Heart left ventricle (tissue), 16 donors: ENCODE measurements at places on chromosomes 3 and 15. TPM values are rescaled to one million over a fixed set of nuclear protein-coding genes. Genes with fewer than 3 reads are reported as not detected.

The CCR1 gene
- total RNA-seq, result 2.0 TPM

DNA sequence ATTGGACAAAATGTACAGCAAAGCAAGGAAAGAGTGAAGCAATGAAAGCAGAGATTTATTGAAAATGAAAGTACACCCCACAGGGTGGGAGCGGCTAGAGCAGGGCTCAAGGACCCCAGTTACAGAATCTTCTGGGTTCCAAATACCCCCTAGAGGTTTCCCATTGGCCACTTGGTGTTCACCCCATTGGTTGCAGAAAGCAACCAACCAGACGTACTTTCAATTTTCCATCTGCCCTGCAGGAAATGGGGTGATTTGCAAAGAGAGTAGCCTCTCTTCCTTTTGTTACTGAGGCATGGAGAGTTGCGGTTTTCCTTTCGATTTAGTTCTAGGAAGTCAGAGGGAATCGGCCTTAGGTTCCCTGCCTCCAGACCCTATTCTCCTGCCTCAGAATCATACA is 2.4 kb downstream of the PML start:
- H3K4me1 ChIP-seq, result peaks cover 86% of the 10 kb centered on the region
- H3K4me3 ChIP-seq, result peak overlapping the region; percentile 76
- DNase-seq, result no peak
- H3K27me3 ChIP-seq, result no peaks in the 10 kb centered on the region
- H3K27ac ChIP-seq, result peak overlapping the region; percentile 95

- no peak overlapping the region for H3K27ac ChIP-seq
- no peak for DNase-seq
- no peaks in the 10 kb centered on the region for H3K36me3 ChIP-seq
- no peaks in the 10 kb centered on the region for H3K4me1 ChIP-seq
- H3K27me3 ChIP-seq, result no peaks in the 10 kb centered on the region
- H3K4me3 ChIP-seq, result no peak overlapping the region
Observed at GRCh38 chr15:38691965-38692788, 127.6 kb upstream of the RASGRP1 start.

DNA sequence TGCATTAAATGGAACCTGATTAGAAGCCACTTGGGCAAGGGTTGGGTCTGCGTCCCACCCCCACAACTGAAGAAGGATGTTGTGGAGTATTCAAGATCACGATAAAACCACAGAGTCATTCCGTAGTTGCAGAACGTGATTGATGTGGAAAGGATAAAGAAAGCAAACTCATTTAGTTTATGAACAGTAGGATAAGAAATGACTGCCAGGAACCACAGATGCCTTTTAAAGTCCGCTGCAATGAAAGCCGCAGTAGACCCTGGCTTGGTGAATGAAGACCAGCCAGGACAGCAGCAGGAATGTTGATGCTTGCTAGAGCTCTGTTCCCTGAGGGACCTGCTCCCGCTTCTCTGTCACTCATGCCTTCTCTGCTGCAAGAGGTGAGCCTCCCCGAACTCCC is 111.5 kb downstream of the GABRG3 start:
- H3K36me3 ChIP-seq, result no peaks in the 10 kb centered on the region
- H3K4me1 ChIP-seq, result no peaks in the 10 kb centered on the region
- no peak overlapping the region for H3K27ac ChIP-seq
- no peak overlapping the region for H3K4me3 ChIP-seq
- DNase-seq, result no peak

The TRH gene
- total RNA-seq, result not detected

The NR1I2 gene
- 0.15 TPM for total RNA-seq

DNA sequence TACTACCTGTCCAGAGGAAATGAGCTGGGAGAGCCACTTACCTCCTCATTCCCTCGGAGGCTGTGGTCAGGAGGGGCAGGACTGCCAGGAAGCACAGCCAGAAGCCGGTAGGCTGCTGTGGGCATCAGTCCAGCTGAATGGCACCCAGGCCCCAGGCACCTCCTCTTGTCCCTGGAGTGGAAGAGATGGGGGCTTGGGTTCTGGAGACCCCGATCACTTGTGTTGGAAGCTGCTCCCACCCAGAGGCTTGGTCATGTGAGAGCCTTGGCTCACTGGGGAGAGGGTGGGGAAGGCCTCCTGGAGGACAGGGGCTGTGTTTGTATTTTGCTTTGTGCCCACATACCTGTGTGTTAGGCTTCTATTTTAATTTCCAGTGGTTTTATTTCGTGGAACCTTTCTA is 261.9 kb downstream of the GABRG3 start:
- no peaks in the 10 kb centered on the region for H3K27me3 ChIP-seq
- no peaks in the 10 kb centered on the region for H3K36me3 ChIP-seq
- no peak for DNase-seq
- no peak overlapping the region for H3K4me3 ChIP-seq
- no peaks in the 10 kb centered on the region for H3K4me1 ChIP-seq

The CLRN1 gene
- total RNA-seq, result not detected

The MNS1 gene
- 0.60 TPM for total RNA-seq

DNA sequence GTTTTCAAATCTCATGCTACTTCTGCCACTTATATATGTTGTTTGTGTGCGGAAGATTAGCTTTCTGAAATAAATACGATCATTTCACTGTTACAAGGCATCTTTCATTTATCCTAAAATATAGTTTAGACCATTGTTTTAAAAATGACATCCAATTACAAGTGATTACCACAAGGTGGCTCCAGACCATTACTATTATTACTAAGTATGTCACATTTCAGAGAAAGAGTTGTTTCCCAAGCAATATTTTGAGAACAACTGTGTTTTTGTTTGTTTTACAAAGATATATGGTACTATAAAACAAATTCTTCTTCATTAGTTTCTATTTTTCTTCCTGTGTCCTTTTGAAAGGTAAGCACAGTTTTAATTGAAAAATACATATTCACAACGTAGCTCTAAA is 136.0 kb upstream of the RAP2B start:
- no peaks in the 10 kb centered on the region for H3K4me1 ChIP-seq
- no peak overlapping the region for H3K27ac ChIP-seq
- H3K4me3 ChIP-seq, result no peak overlapping the region
- no peaks in the 10 kb centered on the region for H3K36me3 ChIP-seq
- no peaks in the 10 kb centered on the region for H3K27me3 ChIP-seq

- no peak overlapping the region for H3K4me3 ChIP-seq
- no peaks in the 10 kb centered on the region for H3K4me1 ChIP-seq
- peaks cover 3% of the 10 kb centered on the region for H3K36me3 ChIP-seq
- no peak for DNase-seq
- H3K27me3 ChIP-seq, result no peaks in the 10 kb centered on the region
Observed at GRCh38 chr3:8914491-8914890, 48.8 kb downstream of the RAD18 start.

DNA sequence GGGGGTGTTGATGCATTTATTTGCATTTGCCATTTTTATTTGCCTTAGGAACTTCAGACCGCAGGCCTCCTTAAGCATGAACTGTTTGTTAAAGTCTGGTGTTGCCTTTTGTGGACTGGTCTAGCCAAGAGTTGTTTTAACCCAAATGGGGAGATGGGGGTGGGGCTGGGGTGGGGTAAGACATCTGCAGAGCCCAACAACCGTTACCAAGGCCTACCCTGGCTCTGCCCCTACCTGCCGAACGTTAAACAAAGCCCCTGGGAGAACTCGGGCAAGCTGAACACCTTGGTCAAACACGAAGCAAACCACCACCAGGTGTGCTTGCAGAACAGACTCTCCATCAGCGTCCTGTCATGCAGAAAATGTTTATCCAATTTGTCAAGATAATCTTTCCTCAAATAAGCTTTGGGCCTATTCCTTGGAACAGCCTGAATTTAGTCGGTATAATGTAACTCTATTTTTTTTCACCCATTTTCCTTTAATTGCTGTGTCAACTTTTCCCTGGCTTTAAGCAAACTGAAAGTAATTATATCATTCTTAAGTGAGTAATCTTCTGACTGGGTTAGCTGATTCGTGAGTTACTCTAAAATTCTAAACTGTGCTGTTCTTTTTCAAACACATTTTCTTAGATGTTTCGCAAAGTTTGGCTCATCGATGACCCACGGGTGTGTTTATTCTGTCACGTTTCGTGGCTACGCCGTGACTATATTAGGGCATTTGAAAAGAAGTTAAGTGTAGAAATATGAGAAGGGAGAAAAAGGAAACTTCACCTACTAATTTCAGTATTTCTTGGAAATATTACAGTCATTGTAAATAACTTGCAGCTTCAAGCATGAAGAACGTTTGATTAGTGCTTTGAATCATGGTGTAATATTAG is 127.6 kb downstream of the SOX2 start:
- no peaks in the 10 kb centered on the region for H3K4me1 ChIP-seq
- H3K4me3 ChIP-seq, result no peak overlapping the region
- no peaks in the 10 kb centered on the region for H3K36me3 ChIP-seq

The NEK10 gene
- 22.5 TPM for total RNA-seq

GRCh38 chr15:61116825-61117224 is 112.3 kb downstream of the RORA start:
- no peak overlapping the region for H3K27ac ChIP-seq
- H3K27me3 ChIP-seq, result no peaks in the 10 kb centered on the region
- no peak for DNase-seq
- no peaks in the 10 kb centered on the region for H3K36me3 ChIP-seq

DNA sequence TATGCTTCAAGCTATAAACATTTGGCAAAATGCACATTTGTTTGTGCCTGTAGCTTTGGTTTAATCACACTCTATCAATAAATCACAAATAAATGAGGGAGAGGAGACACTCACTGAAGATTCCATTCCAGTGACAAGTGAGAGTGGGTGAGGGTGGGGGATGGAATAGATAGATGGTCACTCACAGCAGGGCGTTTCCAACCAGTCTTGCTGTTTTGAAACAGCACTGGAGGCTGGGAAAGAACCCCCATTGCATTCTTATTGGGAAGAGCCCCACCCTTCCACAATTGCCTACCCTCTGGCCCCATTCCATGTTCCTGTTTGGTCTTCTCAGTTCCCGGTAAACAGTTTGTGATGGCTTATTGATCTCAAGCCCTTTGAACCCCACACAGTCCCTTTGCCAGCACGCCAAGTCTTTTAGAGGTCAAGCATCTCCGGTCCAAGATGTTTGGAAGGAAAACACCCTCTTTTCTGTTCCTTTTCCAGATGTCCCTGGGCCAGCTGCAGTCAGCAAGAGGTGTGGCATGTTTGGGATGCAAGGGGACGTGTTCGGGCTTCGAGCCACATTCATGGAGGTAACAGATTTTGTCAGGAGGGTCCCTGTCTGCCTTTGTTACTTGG is 30.7 kb downstream of the LMCD1 start:
- H3K27ac ChIP-seq, result peak overlapping the region; percentile 40
- H3K4me1 ChIP-seq, result peaks cover 16% of the 10 kb centered on the region
- H3K36me3 ChIP-seq, result peaks cover 12% of the 10 kb centered on the region
- no peak overlapping the region for H3K4me3 ChIP-seq
- H3K27me3 ChIP-seq, result no peaks in the 10 kb centered on the region

The AADACL2 gene
- 1.4 TPM for total RNA-seq

GRCh38 chr3:130688015-130688688 is 58.5 kb downstream of the PIK3R4 start:
- peaks cover 5% of the 10 kb centered on the region for H3K36me3 ChIP-seq
- H3K27ac ChIP-seq, result no peak overlapping the region
- no peaks in the 10 kb centered on the region for H3K4me1 ChIP-seq
- no peak overlapping the region for H3K4me3 ChIP-seq

DNA sequence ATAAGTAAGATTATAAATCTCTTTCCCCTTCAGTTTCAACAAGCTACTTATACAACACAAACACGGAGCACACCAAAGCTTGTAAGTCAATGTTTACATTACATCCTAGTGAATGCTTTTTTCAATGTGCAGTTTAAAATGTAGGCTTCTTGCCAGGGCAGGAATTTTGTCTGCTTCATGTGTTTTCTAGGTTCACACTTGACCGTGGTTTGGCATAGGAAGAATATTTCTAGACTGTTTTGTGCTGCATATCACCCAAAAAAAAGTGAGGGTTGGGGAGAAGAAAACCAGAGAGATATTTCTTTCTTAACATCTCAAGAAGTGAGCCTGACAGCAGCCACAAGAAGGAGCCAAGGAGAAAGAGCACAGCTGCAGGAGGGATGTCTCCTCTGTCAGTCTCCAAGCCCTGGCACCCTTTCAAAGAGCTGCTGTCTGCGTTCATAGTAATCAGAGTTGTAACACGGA is 255.8 kb downstream of the MEIS2 start:
- no peaks in the 10 kb centered on the region for H3K27me3 ChIP-seq
- no peak overlapping the region for H3K27ac ChIP-seq
- no peaks in the 10 kb centered on the region for H3K36me3 ChIP-seq

The AMOTL2 gene
- total RNA-seq, result 48.9 TPM

GRCh38 chr3:104396974-104397669 is 969.6 kb upstream of the ALCAM start:
- H3K27ac ChIP-seq, result no peak overlapping the region
- no peaks in the 10 kb centered on the region for H3K27me3 ChIP-seq
- DNase-seq, result no peak
- no peak overlapping the region for H3K4me3 ChIP-seq

GRCh38 chr3:84125760-84126159 is 833.0 kb upstream of the CADM2 start:
- H3K4me3 ChIP-seq, result no peak overlapping the region
- DNase-seq, result no peak
- H3K27me3 ChIP-seq, result no peaks in the 10 kb centered on the region
- no peaks in the 10 kb centered on the region for H3K36me3 ChIP-seq

The MST1 gene
- total RNA-seq, result 1.8 TPM

The KNL1 gene
- total RNA-seq, result 1.2 TPM

DNA sequence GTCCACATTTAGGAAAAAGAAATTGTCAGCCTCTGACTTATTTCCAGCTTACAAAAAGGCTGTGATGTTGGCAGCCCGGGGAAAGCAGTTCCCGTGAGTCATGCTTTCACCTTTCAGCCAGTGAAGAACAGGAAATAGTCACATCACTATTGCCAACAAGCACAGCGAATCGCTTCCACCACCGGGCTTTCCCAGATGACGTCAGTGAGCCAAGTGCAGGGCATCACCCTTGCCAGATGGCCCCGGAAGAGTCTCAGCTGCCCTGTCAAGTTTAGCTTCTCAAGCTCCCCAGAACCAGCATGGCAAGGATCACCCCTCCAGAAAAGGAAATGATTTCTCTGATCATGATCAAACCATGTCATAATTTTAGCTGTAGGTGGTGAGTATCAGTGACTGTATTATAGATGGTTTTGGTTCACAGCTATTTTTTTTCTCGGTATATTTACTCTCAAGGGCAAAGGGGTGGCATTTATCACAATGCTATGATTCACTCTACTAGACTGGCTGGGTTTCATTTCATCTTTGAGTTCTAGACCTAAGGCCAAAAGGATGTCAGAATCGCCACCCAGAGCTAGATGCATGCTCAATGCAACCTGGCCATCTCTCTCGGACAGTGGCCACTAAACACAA is 32.9 kb downstream of the B3GNT5 start:
- H3K27me3 ChIP-seq, result no peaks in the 10 kb centered on the region
- H3K36me3 ChIP-seq, result no peaks in the 10 kb centered on the region
- H3K27ac ChIP-seq, result peak overlapping the region; percentile 76
- H3K4me3 ChIP-seq, result no peak overlapping the region
- peak; percentile 81 for DNase-seq

DNA sequence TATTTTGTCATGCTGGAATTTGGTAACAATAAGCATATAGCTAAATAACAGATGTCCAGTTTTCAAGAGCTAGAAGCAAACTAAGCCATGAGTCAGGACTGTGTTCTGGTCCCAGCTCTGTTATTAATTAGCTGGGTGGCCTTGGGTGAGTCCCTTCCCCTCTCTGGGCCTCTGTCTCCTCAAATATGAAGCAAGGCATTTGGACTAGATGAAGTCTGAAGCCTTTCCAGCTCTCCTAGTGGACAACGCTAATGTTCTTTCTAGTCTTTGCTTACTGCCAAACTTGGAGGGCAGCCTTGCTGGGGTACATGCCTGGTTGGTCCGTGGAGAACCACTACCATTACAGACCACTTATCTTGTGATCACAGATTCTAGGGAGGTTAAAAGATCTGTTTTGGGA is 127.6 kb downstream of the DUT start:
- no peak overlapping the region for H3K4me3 ChIP-seq
- H3K36me3 ChIP-seq, result peaks cover 55% of the 10 kb centered on the region
- no peaks in the 10 kb centered on the region for H3K27me3 ChIP-seq
- no peak for DNase-seq
- H3K4me1 ChIP-seq, result no peaks in the 10 kb centered on the region
- no peak overlapping the region for H3K27ac ChIP-seq

The ALDH1A3 gene
- 3.0 TPM for total RNA-seq
